ENCODE measurements at places on chromosomes 2 and 18. TPM values are rescaled to one million over a fixed set of nuclear protein-coding genes. Genes with fewer than 3 reads are reported as not detected.
A peak's percentile ranks its signal among the peaks of the same experiment; 100 is the strongest.

DNA sequence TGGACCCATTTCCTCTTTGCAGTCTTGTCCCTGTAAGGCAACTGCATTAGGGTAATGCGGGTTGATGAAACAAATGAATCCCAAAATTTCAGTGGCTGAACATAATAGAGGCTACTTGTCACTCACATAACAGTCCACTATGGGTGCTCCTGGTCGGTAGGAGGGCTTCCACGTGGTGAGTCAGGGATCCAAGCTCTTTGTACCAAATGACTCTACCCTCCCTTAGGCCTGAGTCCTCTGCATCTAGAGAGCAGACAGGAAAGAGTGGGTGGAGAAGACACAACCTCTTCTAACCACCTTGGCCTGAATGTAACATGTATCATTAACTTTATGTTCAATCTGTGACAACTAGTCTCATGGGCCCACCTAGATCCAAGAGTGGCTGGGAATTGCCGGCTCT is 86.2 kb upstream of the HAAO start:
- no peak for DNase-seq

- no peak for DNase-seq
Measured at GRCh38 chr18:9362869-9363268, 28.3 kb downstream of the TWSG1 start.

DNA sequence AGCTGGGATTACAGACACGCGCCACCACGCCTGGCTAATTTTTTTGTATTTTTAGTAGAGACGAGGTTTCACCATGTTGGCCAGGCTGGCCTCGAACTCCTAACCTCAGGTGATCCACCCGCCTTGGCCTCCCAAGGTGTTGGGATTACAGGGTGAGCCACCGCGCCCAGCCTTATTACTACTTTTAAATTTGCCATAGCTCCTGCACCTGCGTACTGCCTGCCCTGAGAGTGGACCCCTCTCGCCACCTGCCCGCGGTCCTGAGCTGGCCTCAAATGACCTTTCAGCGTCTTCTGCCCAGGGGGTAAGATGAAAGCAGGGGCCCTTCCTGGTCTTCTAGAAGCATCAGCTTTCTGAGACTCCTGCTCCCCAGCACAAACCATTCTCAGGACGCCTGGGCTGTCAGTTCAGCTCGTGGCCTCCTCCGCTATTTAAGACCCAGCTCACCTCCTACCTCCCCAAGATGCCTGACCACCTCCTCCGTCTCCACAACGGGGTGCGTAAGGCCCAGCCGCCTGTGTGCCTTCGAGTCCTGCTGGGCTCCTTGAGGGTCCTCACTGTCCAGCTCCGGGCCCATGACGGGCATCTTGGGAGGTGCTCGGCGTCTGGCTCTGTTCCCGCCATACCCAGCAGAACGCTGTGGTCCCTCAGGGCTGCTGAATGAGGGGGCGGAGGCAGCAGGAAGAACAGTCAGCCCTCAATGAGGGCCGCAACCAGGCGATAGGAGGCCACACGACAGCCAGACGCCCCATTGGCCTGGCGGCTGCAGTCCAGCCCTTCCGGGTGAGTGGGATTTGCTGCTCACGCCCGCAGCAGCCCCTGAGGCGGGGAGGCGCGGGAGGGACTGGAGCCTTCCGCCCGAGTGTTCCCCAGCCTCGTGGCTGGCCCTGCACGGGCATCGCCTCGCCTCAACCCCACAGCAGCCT is 266.6 kb downstream of the TFCP2L1 start:
- no peak for DNase-seq

- no peak for DNase-seq
Measured at GRCh38 chr2:106953236-106953635, 67.3 kb upstream of the ST6GAL2 start.

GRCh38 chr2:51624995-51625394 is 593.1 kb upstream of the NRXN1 start:
- DNase-seq: peak; percentile 22

DNA sequence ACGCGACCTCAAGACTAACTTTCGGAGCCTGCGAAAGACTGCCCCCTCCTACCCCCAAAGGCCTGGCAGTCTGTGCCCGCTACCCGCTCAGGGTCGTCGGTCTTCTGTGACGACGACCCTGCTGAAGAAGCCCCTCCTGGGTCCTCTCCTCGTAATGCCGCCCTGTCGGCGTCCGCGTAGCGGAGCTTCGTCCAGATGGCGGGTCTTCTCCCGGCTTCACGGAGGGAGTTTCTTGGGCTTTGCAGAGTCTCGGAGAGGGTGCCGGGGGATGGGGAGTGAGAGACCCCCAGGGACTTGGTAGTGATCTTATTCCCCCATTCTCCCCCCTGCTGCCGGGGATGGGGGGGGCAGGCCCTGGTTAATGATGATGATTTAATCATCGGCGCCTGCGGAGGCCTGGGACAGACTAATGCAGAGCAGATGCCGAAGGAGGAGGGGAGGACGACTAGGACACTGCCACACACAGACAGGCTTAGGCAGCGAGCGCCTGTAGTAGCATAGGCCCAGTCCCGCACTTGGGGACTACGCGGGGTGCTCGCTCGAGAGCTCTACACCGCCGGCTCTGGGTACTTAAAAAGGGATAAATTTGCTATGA is 528 bp upstream of the PCGF1 start:
- DNase-seq: peak; percentile 24

DNA sequence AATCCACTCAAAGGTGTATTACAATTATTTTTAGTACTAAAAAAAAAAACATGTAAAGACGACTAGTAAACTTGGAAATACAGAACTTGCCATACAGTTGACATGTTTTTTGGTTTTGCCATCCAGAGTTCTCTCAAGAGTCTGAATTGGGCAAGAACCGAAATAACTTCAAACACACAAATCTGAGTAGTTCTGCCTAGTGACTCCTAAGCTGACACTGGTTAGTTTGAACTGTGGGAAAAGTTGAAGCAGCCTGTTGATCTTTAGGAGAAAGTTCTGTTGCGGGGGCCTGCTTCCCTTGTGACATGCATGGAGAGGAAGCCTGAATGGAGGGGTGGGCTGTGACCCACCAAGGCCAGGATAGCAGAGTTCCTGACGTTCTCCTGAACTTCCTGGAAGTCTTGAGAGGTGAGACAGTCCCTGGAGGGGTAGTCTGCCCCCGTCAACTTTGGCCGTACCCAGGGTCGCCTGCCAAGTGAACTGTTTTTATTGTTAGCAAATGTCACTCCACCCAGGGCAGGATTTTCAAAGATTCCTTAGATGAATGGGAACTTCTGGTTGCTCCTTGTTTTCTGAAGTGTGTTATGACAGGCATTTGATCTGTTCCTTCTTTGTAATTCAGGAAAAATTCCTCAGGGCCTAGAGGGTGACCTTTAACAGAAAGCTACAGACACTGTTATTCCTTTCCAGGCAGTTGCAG is 85.6 kb upstream of the SPTBN1 start:
- no peak for DNase-seq

- no peak for DNase-seq
Measured at GRCh38 chr2:224432003-224432579, 30.2 kb upstream of the FAM124B start.

DNA sequence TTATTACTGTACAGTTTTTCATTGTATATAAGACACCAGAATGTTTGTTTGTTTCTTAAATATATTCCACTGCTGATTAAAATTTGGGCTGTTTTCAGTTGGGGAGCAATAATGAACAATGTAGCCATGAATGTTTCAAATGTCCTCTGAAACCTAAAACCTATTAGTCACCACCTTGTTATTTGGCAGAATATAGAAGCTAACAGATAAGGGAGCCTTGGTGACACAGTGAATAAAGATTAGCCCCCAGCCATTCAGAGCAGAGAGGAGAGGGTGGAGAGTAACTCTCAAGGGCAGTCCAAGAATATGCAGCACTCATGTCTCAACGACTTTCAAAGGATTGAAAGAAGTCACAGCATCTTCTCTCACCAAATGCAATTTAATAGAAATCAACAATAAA is 43.1 kb upstream of the ATP8B1 start:
- DNase-seq: peak; percentile 16

DNA sequence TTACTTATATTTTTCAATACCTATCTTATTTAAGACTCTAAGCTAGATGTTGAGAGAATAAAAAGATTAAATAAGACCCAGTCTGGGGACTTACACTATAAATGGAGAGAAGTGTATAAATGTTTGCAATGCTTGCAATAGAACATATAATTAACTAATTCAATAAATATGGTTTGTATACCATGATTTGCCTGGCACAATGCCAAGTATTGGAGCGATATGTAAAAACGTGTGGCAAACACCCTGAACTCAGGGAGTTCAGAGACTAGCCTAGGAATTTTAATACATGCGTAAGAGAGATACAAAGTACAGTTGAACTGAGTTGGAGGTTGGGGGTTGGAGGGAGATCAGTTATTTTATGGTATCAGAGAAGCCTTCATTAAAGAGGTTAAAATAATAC is 251.8 kb upstream of the DDX18 start:
- DNase-seq: no peak

GRCh38 chr2:59998324-59998723 is 555.1 kb downstream of the BCL11A start:
- no peak for DNase-seq

DNA sequence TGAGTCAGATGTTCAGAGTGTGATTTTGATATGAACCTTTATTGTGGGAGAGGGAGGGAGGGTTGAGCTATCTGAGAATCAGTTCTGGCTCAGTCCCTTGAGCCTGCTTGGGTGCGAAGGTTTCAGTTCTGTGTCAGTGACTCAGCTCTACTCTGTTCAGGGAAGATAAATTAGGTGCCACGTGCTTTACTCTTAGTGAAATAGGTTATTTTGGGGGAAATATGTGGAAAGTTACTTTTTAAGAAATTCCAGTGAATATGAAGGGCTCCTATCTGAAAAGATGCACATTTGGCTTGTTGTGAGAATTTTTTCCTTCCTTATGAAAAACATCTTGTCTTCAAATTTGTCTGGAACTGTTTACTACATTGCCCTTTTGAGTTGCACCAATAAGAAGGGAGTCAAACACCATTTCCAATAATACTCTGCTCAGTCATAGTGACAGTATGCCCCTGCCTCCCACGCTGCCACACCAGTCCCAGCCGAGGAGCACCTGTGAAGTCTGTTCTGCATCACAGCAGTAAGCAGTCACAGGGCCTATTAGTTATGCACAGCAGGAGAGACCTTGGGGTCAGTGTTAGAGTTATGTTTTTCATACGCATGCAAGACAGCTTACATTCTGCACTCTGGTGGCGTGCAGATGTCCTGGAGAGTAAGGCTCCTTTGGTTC is 32.8 kb upstream of the DNAH7 start:
- DNase-seq: no peak

- peak; percentile 91 for DNase-seq
Measured at GRCh38 chr2:101736861-101737291, 39.4 kb downstream of the MAP4K4 start.

DNA sequence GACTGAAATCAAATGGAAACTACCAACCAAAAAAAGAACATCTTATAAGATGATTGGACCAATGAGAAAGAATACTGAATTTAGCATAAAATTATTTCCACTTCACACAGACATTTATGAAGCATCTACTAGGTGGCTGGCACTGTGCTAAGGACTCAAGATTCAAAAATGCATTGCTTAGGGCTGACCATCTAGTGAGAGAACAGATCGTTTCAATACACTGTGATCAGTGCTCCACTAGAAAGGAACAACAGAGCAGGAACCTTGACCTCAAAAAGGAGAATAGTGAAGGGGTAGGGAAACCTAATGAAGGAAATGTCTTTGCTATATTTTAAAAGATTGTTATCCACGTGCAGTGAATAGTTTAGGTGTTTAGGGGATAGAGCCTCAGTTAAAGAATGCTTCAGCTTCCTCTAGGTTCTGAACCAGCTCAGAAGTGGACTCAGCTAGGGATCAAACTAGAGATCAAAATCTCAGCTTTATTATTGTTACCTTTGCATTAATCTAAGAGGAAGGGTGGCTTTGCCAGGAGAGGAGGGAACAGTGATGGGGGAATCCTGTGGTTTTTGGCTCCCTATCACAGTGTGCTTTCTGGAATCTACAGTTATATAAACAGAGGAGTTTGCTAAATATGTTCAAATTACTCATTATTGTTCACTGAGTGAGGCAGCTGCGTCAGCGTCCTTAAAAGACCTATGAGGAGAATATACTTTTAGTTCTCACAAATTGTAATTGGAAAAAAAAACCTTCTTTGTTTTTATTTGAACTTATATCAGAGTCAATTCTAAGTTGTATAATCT is 16.2 kb upstream of the BBS5 start:
- peak; percentile 63 for DNase-seq

DNA sequence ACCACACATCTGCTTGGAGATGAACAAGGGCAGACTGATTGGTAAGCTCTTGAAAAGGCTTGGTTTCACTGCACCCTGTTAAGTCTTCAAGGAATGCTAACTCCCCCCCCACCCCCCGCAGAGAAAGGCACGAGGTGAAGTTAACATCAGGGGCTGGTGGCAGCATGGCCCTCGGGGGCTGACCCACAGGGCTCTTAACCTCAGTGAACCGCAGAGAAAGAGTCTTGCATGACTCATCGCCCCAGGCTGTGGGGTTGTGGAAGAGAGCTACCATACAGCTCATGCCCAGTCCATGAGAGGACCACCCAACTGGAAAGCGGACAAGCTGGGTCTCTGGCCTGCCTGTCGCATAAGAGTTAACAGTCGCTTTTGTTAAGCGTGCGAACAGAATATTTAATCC is 10.6 kb upstream of the CEP68 start:
- DNase-seq: no peak

DNA sequence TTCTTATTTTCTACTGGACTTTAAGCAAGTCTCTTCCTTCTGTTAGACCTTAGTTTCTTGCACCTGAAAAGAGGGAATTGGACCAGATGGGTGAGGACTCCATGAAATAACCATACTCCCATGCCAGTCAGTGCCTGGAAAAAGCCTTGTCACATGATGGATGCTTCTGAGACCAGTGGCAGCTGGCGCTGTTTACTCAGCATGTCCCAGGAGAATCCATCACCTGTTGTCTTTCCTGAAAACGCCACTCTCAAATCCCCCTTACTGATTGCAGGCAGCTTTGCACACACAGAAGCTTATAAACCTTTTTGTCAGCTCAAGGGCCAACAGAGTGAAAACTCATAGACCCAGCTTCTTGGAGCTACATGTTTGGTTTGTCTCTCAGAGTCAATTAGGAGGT is 117.6 kb downstream of the POLE4 start:
- no peak for DNase-seq

DNA sequence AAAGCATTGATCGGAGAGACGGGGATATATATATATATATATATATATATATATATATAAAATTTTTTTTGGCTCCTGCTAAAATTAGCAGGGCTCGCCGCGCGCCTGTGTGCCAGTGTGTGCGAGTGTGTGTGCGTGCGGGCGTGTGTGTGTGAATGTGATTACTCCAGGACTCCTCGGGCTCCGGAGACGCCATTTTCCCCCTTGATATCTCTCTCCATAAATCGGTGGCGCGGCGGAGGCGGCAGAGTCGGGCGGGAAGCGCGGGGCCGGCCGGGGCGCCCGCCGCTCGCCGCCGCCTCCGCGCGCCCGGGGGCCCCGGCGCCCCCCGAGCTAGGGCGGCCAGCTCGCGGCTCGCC is 795 bp upstream of the SETBP1 start:
- peak; percentile 46 for DNase-seq

- DNase-seq: peak; percentile 11
Measured at GRCh38 chr18:12768625-12769024, 65.8 kb downstream of the PSMG2 start.

- peak; percentile 87 for DNase-seq
Measured at GRCh38 chr2:53353135-53354114, 414.2 kb upstream of the CHAC2 start.

Gene LRRC30
- total RNA-seq: not detected

Gene IFIH1
- total RNA-seq: 4.5 TPM

Gene VSNL1
- 1.3 TPM for total RNA-seq

Gene RSAD2
- 0.09 TPM for total RNA-seq

Gene GAREM1
- 21.4 TPM for total RNA-seq

Gene ALLC
- not detected for total RNA-seq

Gene EVA1A
- total RNA-seq: 7.6 TPM

Gene GFPT1
- 230 TPM for total RNA-seq
